Cortex of kidney (tissue), 1 donor: ENCODE measurements at places on chromosomes 11 and 22.

DNA sequence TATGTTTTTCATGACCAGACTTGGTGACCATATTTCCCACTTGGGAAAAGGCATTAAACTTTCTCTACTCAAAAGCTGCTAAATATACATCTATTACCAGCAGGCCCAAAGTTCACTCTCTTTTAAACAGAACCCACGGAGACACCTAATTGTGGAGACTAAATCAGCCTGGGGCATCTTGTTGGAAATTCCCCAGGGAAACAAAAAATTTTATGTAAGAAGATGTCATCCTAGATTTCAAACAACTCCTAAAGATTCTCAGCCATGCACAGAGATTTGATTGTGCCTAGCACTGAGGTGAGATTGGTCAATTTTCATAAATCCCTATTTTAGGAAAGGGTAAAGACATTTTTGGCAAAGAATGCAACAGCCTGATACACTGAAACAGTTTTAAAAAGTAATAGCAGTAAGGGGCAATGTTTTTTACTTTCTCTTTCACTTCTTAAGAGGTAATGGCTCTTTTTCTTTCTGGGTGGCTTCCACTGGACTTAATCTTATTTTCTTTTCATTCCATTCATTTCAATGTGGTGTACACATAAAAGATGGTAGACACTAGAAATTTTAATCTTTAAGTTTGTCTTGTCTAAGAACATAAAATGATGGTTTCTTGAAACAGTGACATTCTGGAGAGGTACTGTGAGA, 9.6 kb downstream of the OR52N2 start:
- DNase-seq, result no peak

DNA sequence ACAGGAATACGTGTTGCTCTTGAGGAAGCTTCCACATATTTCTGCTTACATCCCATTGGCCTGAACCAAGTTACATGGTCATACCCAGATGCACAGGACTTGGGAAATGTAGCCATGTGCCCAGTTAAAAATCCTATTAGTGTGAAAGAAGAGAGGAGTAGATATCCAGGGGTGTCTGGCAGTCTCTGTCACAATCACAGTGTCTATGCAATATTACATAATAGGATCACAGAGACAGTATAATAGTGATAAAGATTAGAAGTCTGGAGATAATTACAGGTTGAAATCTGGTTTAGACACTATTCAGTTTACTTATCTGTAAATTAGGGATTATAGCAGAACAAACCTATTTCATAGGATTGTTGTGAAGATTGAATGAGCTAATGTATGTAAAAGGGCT, 62.6 kb upstream of the SLC6A5 start:
- DNase-seq, result no peak

DNA sequence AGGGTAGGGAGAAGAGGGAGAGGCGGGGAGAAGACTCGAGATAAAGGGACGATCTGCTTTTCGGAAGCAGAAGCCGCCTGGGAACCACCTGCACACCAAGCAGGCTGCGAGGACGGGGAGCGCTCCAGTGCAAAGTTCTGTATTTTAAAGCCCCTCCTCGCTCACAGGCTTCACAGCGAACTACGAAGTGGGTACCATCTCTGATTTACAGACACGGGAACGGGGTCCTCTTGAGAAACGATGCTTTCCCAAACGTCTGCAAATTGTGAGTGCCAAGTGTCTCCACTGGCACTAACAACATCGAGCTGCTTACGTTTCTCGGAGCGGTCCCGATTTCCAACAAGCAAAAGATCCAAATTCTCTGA, 700 bp upstream of the STX3 start:
- no peak for DNase-seq

DNA sequence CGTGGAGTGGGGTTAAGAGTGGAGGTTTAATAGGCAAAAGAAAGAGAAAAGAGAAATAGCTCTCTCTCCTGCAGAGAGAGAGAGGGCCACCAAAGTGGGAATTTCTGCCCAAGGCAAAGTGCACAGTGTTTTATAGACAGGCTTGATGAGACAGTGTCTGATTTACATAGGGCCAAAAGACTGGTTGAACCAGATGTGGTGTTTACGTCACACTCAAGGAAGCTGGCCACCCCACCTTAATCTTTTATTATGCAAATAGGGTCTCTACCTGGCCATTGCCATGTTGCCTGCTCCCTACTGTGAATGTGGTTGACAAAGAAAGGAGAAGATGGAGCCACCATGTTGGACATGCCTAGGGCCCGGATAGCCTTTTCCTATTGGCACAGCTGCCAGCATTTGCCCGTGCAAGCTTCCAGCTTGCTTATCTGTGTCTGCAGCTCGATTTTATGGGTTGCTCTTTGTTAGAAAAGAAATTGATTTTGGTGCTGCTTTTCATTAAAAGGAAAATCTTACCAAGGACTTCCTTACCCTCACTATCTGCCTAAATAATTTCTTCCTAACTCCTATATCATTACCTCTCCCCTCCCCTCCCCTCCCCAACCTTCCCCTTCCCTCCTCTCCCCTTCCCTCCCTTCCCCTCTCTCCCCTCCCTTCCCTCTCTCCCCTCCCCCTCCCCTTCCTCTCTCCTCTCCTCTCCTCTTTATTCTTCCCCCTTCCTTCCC, 436.0 kb downstream of the NELL1 start:
- DNase-seq, result no peak

GRCh38 chr11:108959105-108959761, 294.4 kb downstream of the DDX10 start:
- DNase-seq, result no peak

DNA sequence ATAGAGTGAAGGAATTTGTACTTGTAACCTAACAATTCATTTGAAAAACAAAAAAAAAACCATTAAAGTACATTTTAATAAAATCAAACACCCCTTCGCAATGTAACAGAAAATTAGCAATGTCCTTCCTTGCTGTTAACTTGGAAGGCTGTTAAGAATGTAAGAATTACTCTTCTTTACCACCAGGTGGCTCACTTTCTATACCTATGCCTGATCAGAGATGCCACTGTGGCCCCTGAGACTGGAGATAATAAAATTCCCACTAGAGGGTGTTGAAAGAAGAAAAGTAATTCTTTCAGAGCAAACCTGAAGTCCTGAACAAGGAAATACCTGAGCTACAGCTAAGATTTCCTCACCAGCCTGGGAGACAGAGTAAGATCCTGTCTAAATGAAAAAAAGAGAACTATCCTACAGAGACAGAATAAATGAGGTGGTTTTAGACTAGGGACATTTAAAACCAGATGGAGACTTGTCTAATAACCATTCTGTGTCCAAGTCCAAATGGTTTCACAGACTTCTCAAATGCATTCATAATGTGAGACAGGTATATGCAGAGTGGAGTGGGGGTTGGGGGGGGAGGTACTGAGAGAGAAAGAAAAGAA, 1089.3 kb downstream of the FAM181B start:
- no peak for DNase-seq

DNA sequence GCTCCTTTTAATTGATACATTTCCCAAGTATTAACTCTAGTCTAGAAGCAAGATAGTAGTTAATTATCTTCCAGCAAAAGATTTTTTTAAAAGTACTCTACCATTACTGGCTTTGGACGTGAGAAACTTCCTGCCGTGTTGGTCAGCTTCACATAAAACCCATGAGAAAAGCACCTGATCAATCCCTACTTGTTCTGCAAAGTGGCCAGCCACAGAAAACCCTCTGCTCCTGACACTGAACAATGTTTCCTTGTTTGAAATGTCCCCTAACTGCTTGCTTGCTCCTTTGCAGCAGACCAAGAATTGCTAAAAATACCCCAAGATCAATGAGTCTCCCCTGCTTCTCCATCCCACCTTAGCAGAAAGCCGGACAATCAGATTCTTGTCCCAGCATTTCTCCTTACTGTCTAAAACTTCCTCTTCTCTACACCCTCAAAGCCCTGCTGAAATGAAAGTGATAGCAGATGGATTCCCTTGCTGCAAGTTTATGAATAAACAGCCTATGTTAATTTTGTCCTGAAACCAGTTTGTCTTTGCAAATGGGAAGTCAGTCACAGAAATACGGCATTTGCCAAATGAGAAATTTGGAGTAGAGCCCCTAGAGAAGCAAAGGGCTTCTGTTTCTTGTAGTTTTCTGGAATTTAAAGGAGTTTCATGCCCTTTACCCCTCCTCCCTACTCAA, 207.1 kb upstream of the ARHGAP20 start:
- DNase-seq, result no peak

GRCh38 chr22:50192436-50193204, 6.9 kb downstream of the TRABD start:
- DNase-seq, result no peak

DNA sequence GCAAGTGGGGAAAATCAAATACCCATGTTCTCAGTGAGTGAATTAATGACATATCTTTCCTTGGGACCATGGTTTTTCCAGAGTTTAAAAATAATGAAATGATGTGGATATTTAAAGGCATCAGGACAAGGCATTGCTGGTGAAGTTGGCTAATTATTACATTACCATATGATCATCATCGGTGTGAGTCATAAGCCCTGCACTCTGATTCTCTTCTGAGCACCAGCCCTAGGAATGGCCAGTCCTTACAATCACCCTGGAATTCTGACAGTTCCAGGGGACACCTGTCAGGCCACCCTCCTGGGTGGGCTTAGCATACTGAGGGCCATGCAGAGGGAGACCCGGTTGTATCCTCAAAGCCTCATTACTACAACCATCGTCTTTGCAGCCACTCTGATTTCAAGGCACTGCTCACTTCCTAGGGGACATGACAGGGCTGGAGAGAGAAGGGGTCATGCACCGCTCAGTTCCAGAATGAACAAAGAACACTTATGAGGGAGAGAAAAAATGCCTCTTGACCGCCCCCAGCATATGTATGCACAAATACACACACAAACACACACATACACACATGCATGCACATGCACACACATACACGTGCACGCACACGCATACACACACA, 365.0 kb downstream of the MIAT start:
- DNase-seq, result no peak

- DNase-seq, result no peak
Observed at GRCh38 chr22:50700387-50701075, 27.9 kb downstream of the SHANK3 start.

GRCh38 chr11:116852261-116853031, 15.0 kb upstream of the APOA1 start:
- DNase-seq, result no peak

- no peak for DNase-seq
Observed at GRCh38 chr22:17910561-17911311, 113.6 kb downstream of the MICAL3 start.

- no peak for DNase-seq
Observed at GRCh38 chr22:41862160-41862529, 29.2 kb downstream of the SREBF2 start.

DNA sequence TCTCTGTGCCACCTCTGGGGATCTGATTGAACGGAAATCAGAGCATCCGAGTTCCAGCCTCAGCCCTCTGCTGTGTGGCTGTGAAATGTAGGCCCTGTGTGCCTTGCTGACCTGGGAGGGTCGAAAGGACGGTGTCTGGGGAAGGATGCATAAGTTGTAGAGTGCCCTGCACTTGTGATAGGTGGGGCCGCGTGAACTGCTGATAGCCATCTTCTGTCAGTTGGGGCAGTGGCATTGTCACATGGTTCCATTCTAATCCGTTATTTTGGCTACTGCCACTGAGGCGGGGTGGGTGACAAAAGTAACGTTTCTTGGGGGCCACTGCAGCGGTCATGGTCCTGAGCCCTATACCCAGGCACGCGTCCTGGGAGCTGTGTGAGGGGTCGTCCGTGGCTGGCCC, 63.4 kb downstream of the LRP5 start:
- no peak for DNase-seq

DNA sequence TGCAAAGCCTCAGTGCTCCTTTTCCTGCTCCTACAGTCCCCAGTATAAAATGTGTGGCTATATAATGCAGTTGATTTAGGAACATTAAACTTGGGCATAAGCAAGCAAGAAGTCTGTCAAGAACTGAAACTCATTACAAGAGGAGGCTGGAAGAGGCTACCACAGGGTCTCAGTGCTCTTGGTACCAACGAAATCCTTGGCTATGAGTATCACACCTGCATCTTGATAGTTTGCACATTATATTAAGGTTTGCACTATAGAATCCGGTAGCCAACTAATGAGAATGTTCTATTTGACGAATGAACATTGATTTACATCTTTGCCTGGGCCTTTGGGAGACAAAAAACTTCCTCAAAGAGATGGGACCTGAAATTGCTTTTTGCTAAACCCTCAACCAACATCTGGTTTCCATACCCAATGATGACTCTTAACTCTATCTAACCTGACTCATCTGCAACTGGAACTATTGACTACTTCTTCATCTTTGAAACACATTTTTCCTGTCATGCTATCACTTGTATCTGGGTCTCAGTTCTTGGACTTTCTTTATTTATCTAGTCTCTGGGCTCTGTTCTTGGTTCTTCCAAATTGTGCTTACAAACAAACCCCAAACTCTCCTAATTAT, 207.2 kb upstream of the CTSC start:
- no peak for DNase-seq

DNA sequence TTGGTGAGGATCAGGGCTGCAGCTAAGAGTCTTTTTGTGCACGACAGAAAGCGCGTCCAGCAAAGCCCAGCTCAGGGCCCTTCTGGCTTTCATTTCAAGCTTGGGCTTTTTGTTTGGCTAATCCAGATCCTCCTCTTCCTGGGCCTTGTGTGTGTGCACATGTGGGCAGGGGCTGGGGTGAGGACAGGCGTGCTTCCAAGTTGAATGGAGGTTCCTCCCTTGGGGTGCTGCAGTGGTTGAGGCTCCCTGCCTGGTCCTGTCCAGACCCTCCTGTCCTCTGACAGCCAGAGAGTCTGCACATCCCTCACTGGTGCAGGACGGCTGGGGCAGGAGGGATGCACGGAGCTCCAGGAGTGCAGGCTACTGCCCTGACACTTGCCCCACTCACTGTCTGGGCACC, 62.0 kb upstream of the NECTIN1 start:
- no peak for DNase-seq
